ENCODE measurements at places on chromosomes 6 and 20.

DNA sequence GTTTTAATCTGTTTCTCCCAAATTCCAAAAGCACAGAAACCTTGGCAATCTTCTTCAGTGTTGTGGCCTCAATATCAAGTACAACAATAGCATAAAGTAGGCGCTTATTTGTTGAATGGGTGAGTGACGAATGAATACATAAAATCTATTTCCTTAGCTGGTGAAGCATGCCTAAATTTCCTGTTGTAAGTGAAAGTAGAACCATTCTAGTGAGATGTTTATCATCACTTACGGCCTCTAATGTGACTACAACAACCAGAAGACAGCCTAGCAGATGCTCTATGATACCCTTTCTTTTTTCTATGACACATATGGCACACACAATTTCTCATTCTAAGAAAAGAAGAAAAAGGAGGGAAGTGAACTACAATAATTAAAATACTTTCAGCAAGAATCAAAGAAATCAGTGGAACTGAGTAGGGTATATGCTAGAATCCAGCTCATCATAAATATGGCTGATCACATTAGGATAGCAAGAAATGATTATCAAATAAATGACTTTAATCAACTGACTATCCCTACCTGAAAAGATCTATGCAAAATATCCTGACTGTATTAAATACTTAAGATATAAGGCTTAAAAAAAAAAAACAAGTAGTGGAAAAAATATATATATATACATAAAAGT, 67.4 kb downstream of the BTBD9 start:
- no peak for DNase-seq

DNA sequence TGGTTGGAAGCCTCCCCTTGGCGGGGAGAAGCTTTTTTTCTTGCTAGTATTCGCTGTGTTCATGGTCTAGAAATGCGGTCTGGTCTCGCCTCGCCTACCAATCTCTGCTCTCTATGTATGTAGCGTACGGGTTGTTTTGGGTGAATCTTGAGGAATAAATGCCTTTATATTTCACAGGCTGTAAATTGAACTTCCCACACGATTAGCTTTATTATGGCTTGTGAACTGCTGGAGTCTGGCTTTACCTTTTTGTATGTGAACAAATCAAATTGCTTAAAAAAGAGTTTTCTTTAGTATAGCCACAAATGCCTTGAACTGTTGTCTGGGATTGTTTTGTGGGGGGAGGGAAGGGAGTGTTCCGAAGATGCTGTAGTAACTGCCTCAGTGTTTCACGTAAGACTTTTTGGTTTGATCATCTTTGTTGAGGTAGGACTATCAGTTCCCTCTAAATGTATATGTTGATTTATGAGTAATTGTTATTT, 2.2 kb downstream of the INSM1 start:
- DNase-seq: no peak

DNA sequence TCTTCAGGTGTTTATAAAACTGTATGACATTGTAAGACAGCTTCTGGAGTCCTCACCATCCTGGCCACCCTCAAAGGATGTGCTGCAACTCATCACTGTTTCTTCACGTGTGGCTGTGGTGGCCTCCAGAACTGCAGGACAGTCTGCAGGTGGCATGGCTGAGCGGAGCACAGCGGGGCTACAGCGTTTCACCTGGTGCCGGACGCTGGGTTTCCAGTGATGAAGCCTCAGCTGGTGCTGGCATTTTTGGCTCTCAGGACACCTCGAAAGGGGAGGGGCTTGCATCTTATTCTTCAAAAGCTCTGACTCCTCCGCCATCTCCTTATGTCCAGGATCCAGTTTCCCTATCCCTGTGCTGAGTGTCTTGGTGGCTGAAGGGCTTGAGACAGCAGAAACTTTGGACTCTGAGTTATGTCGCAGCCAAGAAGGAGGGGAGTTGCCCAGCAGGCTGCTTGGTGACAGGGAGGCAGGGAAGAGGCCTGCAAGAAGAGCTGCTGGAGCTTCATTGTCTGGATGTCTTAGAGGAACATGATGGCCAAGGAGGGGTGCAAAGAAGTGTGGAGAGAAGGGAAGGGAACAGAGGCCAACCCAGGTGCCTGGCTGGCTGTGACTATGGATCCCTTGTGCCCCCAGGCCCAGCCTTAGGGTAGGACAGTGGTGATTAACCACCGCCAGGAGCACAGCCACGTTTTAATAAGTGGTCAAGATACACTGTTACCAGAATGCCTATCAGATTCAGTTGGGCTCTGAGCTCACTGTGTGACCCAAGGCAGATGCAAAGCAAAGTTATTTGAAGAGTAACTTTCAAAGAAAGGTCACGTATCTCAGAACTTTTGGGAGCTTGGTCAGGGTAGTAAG, 58.7 kb downstream of the GTF2H5 start:
- DNase-seq: no peak

GRCh38 chr20:33789109-33789857, 21.9 kb upstream of the CHMP4B start:
- DNase-seq: no peak

GRCh38 chr6:166500246-166500645, 86.2 kb downstream of the RAMACL start:
- DNase-seq: no peak

DNA sequence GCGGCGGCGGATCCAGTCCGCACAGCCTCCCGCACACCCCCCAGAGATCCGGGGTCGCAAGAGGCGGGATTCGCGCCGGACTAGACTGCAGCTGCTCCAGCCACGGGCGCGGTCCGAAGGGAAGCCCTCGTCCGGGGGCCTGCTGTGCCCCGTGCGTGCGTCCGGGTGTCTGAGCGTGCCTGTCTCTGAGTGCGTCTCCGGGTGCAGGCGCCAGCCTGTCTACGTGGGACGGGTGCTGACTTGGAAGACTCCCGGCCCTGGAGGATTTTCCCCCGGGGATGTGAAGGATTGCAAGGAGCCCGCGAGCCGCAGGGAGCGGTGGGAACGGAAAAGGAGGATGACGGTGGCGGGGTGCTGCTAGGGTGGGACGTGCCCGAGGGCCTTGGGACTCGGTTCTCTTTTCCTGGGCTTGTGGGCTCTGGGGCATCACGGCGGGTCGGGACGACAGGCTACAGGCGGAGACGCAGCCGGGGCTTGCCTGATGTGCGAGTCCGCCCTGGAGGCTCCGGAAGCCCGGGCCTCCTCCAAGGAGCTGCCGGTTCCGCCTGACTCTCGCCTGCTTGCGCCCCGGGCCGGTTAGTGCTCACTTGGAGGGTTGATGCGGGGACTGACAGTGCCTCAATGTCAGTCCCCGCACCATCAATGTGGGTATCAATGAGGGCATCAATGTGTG, 5.7 kb downstream of the MAFB start:
- no peak for DNase-seq

DNA sequence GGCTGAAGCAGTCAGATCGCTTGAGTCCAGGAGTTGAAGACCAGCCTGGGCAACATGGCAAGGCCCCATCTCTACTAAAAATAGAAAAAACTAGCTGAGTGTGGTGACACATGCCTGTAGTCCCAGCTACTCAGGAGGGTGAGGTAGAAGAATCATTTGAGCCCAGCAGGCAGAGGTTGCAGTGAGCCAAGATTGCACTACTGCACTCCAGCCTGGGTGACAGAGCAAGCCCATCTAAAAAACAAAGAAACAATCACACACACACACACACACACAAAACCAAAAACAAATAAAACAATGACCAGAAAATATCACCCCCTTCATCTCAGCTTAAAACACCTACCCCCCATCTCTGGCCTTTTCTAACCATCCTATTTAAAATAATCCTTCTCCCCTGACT, 68.0 kb downstream of the BTBD9 start:
- no peak for DNase-seq

DNA sequence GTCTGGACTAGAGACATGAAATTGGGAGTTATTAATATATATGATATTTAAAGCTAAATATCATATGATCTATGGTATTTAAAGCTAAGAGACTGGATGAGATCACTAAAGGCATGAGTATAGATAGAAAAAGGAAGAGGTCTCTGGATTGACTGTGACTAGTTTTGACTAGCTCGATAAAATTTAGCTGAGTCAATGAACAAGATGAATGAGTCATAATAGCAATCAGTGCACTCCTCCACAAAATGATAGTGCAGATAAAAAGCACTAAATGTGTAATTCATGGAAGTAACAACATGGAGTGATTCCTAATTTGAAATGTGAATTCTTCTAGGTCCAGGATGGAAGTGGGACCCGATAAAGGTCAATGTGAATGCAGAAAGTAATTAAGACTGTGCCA, 127.4 kb downstream of the PFDN4 start:
- no peak for DNase-seq

DNA sequence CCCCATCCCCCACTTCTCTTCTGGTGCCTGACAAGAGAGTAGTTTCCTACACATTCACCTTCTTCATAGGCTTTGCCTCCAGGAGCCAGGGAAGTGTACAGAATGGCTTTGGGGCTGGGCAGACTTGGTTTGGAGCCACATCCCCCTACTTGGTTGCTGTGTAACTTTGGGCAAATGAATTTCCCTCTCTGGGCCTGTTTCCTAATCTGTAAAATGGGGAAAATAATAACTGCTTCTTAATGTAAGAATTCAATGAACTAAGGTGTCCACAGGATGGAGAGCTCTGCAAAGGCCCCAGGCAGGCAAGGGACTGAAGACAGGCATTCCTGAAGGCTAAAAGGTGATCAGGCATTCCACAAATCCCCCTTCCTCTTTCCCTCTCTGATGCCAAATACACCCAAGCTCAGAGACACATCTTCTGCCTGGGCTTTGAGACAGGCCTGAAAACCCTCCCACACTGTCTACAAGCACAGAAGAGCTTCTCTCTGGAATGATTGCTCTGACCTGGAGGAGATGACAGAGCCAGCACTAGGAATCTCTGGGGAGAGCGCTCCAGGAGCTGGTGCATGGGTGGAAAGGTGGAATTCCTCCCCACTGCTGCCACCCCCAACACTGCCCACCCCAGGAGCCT, 6.9 kb upstream of the C20orf203 start:
- no peak for DNase-seq

DNA sequence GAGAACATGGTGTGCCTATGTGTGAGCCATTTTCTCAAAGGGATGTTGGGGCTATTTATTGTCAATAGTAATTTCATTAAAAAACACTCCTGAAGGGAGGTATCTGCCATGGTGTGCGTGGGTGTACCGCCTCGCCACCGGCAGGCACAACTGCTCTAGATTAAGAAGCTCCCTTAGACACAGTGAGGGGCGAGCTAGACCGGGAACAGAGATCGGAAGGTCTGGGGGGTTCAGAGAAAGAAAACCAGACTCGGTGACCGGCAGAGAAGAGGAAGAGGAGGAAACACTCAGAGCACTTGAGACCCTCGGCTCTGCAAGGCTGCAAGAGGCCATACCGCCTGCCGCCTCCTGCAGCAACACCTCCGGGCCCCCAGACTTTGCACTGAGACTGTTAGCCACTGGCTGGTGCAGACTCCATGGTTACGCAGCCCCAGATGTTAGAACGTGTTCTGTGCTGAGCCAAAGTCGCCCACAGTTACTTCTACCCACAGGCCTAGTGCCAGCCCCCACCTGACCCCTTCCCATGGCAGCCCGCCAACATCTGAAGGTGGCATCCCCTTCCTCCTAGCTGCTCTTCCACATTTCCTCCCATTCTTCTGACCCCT, 18.1 kb downstream of the PXDC1 start:
- no peak for DNase-seq

- DNase-seq: no peak
These were observed 427.9 kb downstream of the CD83 start for GRCh38 chr6:14545496-14545895.

GRCh38 chr6:150740453-150740852, 125.0 kb upstream of the MTHFD1L start:
- DNase-seq: no peak

GRCh38 chr6:79030511-79030910, 47.5 kb downstream of the PHIP start:
- no peak for DNase-seq

DNA sequence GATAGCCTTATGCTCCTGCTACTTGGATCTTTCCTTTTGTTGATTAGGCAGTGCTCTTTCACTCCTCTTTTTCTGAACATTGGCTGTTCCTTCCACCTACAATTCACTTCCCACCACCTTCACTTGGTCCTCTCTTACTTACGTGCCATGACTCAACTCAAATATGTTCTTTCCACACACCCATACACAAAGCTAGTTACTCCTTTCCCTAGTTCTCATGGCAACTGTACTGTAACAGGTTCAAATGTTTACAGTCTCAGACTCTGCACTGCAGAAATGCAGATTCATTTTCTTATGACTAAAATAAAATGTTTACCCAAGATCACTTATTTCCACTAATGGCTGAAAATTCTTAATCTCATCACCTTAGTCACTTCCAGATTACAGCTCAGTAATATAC, 174.0 kb upstream of the TSHZ2 start:
- DNase-seq: no peak

DNA sequence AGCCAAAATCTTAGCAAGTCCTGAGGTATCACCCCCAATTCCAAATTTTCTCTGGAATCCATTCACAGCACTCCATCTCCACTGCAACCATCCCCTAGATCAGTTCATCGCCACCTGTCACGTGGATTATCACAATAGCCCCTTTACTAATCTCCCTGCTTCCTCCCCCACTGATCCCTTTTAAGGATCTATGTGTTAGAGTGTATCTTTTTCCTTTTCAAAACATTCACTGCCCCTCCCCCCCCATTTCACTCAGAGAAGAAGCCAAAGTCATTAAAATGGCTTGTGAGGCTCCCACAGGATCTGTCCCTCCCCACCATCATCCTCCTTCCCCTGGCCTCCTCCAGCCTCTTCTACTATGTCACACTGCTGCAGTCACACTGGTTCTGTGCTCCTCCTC, 18.4 kb upstream of the SPAG4 start:
- no peak for DNase-seq

DNA sequence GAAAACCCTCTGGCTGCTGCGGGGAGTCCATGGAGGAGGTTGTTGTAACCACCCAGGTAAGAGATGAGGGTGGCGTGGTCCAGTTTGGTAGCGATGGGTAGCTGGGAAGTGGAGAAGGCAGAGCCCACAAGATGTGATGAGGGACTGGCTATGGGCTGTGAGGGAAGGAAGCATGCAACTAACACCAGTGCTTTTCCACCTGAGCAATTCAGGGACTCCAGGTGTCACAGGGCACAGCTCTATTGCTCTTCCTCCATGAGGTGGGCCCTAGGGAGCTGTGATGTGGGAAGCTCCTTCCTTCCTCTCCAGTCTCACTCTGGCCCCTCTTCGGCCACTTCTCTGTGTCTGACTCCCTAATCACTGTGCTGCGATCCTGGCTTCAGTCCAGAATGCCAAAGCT, 32.4 kb upstream of the TGM6 start:
- no peak for DNase-seq

- no peak for DNase-seq
These were observed 3.9 kb downstream of the ATXN1 start for GRCh38 chr6:16757332-16757731.
